Left hindlimb (tissue), 1 donor: ENCODE measurements at places on chromosomes 6 and 20.
A peak's percentile ranks its signal among the peaks of the same experiment; 100 is the strongest.

DNA sequence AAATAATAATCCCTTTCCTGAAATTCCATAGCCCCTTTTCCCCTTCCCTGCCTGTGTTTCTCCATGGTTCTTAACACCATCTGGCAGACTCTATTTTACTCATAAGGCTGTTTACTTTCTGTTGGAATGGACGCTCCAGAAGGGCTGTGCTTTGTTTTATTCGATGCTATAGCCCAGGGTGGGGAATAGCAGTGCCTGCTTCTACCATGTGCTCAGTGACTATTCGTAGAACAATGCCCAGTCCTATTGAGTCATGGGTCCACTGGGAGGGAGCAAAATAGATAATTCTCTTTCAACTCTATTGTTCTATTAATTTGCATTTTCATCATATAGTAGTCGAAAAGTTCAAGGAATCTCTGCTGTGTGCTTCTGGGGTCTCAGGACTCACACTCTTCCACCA is 565.1 kb downstream of the C6orf118 start:
- DNase-seq, result no peak

GRCh38 chr20:17857639-17858449 is 110.8 kb downstream of the SNX5 start:
- DNase-seq, result no peak

DNA sequence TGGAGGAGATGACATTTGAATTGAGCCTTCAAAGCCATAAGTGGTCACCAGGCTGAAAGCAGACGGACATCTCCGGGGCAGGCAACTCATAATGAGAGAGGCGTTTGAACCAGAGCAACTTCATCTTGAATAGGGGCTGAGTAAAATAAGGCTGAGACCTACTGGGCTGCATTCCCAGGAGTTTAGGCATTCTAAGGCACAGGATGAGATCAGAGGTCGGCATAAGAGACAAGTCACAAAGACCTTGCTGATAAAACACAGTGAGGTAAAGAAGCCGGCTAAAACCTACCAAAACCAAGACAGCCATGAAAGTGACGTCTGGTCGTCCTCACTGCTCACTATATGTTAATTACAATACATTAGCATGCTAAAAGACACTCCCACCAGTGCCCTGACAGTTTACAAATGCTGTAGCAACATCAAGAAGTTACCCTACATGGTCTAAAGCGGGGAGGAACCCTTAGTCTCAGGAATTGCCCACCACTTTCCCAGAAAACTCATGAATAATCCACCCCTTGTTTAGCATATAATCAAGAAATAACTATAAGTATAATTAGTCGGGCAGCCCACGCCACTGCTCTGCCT is 194.7 kb upstream of the SOX4 start:
- no peak for DNase-seq

- DNase-seq, result peak; percentile 87
Observed at GRCh38 chr6:39812853-39813533, 20.8 kb downstream of the DAAM2 start.

DNA sequence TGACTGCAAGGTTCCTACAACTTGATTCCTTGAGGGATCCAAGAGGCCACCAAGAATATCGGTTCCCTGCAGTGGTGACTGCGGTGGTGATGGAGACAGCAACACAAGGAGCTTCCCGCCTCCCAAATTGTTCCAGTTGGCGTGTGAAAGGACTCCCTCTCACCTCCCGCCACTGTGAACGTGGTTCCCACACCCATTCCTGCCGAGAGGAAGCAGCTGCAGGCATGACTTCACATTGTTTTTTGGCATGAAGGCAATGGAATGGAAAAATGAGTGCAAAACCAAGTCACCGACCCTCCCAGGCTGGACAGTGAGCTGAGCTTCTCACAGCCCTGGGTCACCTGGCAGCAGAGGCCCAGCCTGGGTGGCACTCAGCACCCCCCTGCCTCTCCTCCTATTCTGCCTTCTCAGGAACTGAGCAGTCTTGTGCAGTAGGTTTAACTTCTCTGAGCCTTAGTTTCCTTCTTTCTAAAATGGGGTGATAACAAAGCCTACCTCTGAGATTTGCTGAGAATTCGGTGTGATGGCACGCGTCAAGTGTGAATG is 75.0 kb downstream of the CNKSR3 start:
- DNase-seq, result no peak
